ENCODE measurements at places on chromosomes 11 and 22.
A peak's percentile ranks its signal among the peaks of the same experiment; 100 is the strongest.

DNA sequence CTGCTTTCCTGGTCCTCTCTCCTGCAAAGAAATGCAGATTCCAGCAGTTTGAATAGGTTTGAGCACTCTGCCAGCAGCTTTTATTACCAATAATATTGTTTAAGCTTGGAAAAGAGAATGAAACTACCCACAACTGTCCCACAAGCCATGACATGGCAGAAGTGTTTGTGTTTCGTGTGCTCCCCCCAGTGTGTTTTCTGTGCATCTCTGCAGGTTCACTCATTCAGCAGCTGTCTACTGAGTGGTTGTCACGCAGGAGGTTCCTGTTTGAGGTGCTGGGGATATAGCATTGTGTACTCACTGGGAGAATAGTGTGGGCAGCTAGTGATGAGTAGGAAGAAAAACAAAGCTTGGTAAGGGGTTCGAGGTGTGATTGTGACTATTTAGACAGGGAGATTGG, 55.3 kb upstream of the SUSD2 start:
- DNase-seq: peak; percentile 4

- DNase-seq: no peak
Observed at GRCh38 chr11:104422324-104422944, 258.5 kb upstream of the PDGFD start.

DNA sequence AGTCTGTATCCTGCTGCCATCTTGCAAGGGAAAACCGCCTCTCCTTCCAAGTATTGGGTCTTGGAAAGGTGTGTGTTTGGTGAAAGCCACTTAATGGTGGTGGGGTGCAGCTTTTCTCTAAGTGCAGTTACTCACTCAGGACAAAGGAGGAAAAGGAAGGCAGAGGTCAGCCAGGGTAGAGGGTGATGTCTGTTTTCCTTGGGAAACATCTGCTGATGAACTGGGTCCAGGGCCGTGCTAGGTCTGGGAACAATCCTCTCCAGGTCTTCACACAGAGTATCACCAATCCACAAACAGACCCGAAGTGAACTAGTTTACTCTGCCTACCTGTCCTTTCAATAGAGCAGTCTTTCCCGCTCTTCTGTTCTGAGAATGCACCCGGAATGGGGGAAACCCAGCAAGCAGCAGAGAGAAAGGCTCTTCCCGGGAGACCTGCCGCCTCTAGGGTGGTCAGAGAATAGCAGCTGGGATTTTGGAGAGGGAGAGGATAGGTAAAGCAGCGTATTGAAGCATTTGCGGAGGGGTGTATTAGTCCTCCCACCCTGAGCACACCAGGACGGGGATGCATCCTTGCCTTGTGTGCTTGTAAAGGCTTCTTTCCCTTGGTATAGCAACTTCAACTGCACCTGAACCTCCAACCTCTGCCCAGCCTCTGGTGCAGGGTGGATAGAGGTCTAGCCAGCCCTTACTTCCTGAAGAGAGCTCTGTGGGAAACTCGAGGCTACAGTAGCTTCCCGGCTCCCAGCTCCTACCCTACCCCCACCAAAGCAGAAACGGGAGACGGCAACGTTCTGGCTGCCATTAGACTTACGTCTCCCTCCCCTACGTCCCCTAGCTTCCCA, 20.7 kb downstream of the LHFPL7 start:
- DNase-seq: no peak

GRCh38 chr11:2459796-2460531, 15.2 kb downstream of the KCNQ1 start:
- DNase-seq: no peak

DNA sequence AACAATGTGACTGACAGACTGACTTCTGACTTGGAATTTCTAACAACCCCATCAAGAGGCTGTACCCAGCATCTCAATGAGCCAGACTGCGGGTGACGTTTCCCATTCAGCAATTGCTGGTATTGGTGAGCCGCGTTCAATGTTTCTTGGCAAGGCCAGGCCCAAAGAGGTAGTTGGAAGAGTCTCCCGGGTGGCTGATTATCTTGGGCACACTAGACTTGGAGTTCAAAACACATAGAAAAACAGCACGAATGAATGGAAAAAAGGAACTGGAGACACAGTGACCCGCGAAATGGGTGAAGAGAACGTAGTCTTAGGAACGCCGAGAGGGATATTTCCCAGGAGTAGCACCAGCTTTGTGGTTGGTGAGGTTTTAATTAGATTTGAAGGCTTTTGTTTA, 115.7 kb downstream of the RPS6KA4 start:
- DNase-seq: no peak

- no peak for DNase-seq
Observed at GRCh38 chr11:76962583-76963416, 71.4 kb upstream of the B3GNT6 start.

DNA sequence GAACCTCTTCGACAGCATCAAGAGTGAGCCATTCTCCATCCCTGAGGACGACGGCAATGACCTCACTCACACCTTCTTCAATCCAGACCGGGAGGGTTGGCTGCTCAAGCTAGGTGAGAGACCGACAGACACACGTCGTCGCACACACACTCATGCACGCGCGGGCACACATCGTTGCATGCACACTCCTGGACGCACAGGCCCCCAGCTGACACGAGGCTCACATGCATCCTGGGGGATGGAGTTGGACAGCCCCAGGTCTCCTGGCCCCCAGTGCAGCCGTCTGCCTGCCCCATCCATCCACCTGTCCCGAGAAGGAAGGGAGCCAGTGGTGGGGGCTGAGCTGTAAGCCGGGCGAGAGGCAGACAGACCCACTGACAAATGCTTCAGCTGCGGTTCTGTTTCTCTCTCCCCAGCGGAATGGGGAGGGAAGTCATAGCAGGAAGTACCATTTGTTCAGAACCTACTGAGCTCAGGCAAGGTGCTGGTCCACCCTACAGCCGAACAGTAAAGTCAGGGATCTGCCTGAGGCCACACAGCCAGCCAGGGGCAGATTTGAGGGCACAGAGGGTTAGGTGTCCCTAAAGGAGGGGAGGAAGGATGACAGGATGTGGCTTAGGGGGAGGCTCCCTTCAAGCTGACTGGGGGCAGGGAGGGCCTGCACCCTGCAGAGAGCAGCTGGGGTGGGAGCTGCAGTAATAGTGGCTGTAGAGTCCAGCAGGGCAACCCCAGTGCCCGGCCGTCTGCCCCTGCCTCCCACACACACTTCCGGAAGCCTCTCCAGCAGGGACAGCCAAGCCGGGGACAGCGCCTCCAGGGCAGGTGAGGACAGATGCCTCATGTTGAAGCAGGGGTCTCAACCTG, 27.1 kb downstream of the CYTH4 start:
- DNase-seq: no peak

DNA sequence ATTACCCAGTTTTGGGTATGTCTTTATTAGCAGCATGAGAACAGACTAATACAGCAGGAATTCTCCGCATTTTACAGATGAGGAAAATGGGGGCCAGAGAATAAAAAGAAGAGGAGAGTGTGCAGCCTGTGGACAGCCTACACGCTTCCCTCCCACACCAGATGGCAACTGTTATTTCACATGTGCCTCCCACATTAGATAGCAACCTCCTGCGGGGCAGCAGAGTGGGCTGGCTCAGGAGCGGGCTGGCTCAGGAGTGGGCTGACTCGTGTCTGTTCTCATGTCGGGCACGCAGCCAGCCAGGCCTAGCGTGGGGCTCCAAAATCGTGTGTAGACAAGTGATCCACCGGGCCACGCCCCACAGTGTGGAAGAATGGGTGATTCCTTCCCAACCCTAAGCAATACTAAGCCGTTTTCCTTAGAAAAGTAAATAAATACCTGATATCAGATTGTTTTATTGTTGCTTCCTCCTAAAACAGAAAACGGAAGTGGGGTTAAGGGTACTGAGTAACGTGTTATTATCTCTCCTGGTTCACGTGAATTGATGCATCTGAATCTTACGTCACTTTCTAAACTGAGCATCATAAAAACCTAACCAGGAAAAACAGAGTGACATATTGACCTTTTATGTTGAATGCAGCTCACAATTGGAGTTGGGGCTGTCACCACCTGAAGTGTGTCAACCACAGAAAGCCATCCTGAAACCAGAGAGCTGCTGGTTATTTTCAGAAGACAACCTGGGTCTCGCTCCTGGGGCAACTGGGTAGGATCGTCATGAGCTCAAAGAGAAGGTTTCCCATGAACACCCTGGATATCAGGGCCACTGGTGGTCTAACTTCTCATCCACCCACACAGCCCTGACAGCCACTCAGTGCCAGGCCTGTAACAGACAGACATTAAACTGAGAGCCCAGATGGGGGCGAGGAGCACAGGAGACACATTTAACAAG, 3.3 kb downstream of the TTLL1 start:
- no peak for DNase-seq

DNA sequence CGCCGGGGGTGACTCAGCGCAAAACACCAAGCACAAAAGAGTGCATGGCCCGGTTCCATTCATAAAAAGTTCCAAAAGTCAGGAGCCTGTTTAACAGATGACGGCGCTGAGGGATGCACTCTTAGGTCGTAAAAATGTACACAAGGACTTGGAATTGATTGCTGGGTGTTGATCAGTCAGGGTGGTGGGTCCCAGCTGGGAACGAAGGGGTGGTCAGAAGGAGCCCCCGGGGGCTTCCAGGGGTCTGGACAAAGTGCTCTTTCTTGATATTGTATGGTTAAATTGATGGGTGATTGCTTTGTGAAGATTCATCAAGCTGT, 20.7 kb downstream of the IFITM10 start:
- no peak for DNase-seq

DNA sequence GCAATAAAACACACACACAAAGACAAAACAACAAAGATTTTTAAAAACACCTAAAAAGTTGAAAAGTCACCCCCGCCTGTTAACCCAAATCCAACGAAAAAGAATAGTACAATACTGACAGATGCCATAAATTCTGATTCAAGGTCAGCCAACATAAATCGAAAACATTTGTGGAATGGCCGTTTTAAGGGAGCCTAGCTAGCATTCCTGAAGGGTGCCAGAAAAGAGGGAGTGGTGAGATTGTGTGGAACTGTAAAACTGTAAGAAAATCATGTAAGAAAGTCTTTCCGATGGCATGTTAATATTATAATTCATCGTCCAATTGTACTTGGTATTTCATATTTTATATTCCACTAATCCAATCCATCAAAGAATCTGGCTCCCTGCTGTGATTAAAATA, 75.1 kb downstream of the RAB38 start:
- no peak for DNase-seq

- peak; percentile 89 for DNase-seq
Observed at GRCh38 chr11:67505605-67506396, 638 bp upstream of the PITPNM1 start.

DNA sequence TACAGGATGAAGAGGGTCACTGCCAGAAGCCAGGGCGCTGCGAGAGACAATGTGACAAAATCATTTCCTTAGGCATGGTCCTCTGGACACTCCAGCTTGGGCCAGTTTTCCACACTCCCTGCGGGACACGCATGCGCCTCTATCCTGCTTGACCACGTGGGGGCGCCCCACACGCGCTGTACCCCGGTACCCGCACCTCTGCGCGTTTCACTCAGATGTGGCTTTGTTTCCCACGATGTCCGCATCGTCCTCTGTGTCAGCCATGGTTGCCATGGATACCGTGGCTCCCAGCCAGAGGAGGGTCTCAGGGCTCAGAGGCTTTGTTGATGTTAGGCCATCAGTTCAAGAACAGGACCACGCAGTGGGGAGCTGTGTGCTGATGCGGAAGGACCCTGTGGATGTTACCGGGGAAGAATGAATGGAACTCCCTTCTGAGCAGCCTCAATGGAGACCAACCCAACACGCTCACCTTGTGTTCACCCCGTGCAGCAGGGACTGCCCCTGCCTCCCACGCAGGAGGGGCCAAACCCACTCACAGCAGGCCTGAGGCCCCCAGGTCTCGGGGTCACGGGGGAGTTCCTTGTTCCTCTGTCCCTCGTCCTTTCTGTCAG, 101.1 kb upstream of the SLC22A12 start:
- DNase-seq: peak; percentile 24

DNA sequence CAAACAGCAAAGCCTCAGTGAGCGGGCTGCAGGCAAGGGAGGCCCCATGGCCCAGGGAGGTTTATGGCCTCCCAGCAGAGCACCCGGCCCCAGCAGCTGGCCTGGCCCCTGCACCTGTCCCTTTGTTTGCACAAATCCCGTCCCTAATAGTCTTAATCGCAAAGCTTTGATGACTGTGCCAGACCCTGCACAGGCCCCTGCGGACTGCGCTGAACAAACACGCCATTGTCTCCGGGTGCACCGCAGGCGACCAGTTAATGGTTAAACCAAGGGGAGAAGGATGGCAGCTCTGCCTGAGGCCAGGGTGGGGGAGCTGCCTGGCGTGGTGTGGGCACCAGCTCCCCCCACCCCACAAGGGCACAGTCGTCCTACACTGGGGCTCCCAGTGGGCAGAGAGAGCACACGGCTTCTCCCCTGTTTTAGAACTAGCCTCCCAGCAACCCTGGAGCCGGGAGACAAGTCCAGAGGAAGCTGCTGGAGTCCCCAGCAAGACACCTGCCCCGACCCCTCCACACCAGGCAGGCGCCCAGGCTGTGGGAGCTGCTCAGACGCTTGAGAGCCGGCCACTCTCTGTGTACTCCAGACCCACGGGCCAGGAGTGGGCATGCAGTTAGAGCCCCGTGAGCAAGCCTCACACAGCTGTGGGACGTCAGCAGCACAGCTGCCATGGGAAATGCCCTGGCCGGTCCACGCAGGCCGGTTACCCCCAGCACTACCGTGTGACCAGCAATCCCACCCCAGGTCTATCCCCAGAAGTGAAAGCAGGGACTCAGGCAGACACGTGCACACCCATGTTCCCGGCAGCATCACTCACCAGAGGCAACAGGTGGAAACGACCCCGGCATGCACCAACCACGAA, 39.7 kb upstream of the TH start:
- DNase-seq: peak; percentile 77

GRCh38 chr11:116829525-116830183, at the start of gene APOC3:
Gene APOC3, plus strand, starts transcription at chr11:116829907. Its CDS starts 676 bp downstream, at chr11:116830583.
- no peak for DNase-seq

- no peak for DNase-seq
Observed at GRCh38 chr22:22855617-22856308, 31.9 kb upstream of the IGLL5 start.

GRCh38 chr11:46273511-46274205, 3.8 kb upstream of the CREB3L1 start:
- DNase-seq: peak; percentile 15

DNA sequence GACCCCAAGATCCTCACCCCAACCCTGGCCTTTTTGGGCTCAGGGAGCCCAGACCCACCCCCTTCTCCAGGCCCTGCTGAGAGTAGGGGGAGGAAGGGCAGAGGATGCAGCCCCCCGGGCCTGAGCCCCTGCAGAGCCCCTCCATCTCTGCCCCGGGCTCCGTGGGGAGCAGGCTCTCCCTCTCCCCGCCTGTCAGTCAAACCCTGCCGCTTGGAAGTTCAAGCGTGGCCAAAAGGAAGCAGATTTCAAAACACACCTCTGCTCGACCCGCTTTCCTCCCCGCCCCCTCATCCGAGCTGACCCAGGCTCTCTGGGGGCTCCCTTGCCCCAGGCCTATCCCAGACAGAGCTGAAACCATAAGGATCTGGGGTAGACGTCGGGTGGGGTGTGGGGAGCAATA, 39.0 kb upstream of the CD82 start:
- DNase-seq: no peak

GRCh38 chr11:23112987-23113886, 253.0 kb upstream of the CCDC179 start:
- DNase-seq: peak; percentile 84

- no peak for DNase-seq
Observed at GRCh38 chr11:43582863-43583462, 97.6 kb upstream of the HSD17B12 start.

GRCh38 chr11:106997227-106997626, 21.0 kb downstream of the GUCY1A2 start:
- DNase-seq: no peak

- no peak for DNase-seq
Observed at GRCh38 chr11:15577519-15577918, 462.8 kb downstream of the INSC start.

Measured in NCI-H345 (cell line).